Body of pancreas (tissue), 4 donors: ENCODE measurements at places on chromosomes 4 and X. TPM values are rescaled to one million over a fixed set of nuclear protein-coding genes. Genes with fewer than 3 reads are reported as not detected.

- H3K27ac ChIP-seq: no peak within 1 kb of the TSS
- H3K4me1 ChIP-seq: peaks cover 13% of the 10 kb centered on the region
- peak; percentile 85 for DNase-seq
- no peaks in the 10 kb centered on the region for H3K36me3 ChIP-seq
- H3K4me3 ChIP-seq: no peak within 1 kb of the TSS
These were observed at the start of gene P2RY8 for GRCh38 chrX:1537031-1537715. Gene P2RY8, minus strand, starts transcription at chrX:1537185. Its CDS starts 70,627 bp downstream, at chrX:1466558.

ADAMTS3 gene
- total RNA-seq: 0.26 TPM

- no peak overlapping the region for H3K4me3 ChIP-seq
- H3K4me1 ChIP-seq: no peaks in the 10 kb centered on the region
- no peaks in the 10 kb centered on the region for H3K27me3 ChIP-seq
- H3K36me3 ChIP-seq: no peaks in the 10 kb centered on the region
- no peak overlapping the region for H3K27ac ChIP-seq
These were observed 38.9 kb downstream of the CNGA2 start for GRCh38 chrX:151773434-151773833.

DGAT2L6 gene
- not detected for total RNA-seq

SHROOM2 gene
- 9.9 TPM for total RNA-seq

L1CAM gene
- 1.8 TPM for total RNA-seq

TCEAL2 gene
- 1.3 TPM for total RNA-seq

DNA sequence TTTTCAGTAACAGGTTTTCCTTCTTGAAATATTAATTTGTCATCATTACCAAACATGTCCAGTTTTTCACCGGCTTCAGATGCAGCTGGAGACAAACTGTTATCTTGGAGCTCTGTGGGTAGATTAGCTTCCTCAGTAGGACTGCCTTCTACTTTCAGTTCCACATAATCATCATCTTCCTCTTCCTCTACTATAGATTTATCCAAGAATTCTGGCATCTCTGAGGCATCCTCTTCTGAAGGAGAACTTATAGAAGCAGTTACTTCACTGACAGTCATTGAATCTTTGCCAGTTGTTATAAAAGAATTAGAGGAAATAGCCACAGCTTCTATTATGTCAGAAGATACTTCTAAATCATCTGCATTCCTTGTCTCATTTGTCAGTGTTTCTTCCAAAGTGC, 162.9 kb downstream of the LRBA start:
- no peaks in the 10 kb centered on the region for H3K4me1 ChIP-seq
- DNase-seq: no peak
- H3K4me3 ChIP-seq: no peak overlapping the region
- H3K36me3 ChIP-seq: peaks cover 2% of the 10 kb centered on the region
- H3K27ac ChIP-seq: no peak overlapping the region

GRCh38 chr4:2574863-2575262, 38.4 kb downstream of the FAM193A start:
- no peak overlapping the region for H3K27ac ChIP-seq
- H3K4me1 ChIP-seq: peaks cover 28% of the 10 kb centered on the region
- DNase-seq: no peak
- no peaks in the 10 kb centered on the region for H3K27me3 ChIP-seq

DNA sequence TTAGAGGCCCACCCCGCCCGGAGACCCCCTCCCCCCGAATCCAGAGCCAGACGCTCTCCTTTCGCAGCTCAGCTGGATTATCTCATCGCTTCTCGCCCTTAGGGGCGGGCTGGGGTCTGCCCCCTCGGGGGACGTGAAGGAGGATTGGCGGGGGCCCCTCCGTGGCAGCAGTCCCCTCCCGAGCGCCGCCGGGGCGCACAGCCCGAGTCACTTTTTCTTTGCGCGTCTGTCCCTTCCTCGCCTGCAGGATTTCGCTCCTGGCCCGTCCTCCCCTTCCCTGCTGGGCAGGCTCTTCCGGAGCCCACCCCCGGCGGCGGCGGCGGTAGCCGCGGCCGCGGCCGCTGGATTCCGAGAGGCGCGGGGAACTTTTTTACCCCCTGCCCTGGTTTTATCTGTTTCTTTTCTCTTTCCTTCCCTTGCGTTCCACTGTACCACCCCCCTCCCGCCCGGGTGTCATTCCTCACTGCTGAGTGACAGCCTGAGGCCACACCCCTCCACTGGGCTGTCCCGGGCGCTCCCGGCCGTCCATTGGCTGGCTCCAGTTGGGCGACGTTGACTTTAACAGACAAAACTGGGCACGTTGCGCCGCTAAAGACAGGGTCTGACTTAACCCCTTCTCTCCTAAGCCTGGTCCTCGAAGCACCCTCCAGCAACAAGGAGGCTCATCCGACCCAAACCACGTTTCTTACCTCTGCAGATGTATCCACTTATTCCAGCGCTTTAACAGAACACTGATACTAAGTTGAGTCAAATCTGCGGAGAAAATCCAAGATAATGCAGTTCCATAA, 492 bp upstream of the NKX3-2 start:
- H3K27ac ChIP-seq: no peak overlapping the region
- H3K4me3 ChIP-seq: peak overlapping the region; percentile 21
- peaks cover 3% of the 10 kb centered on the region for H3K27me3 ChIP-seq
- no peaks in the 10 kb centered on the region for H3K36me3 ChIP-seq
- peaks cover 52% of the 10 kb centered on the region for H3K4me1 ChIP-seq

DNA sequence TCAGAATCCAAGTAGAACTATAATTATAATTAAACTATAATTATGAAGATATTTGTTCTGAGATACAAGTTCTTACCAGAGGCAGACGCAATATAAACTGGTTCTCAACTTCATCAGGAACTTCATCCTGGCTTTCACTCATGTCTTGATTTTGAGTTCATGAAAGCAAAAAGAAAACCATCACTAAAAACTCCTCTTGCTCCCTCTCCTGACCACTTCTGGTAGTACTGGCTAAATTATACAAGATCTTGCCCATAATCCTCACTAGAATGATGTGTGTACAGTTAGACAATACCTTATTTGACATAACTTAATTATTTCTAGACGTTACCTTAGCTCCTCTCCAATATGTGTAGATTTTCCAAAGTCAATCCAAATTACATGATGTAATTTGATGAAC, 3.7 kb downstream of the TAF7L start:
- no peak overlapping the region for H3K4me3 ChIP-seq
- H3K27me3 ChIP-seq: no peaks in the 10 kb centered on the region
- H3K4me1 ChIP-seq: no peaks in the 10 kb centered on the region

GRCh38 chr4:88446124-88446523, 10.8 kb upstream of the HERC5 start:
- no peak overlapping the region for H3K27ac ChIP-seq
- H3K4me1 ChIP-seq: no peaks in the 10 kb centered on the region

- H3K27me3 ChIP-seq: no peaks in the 10 kb centered on the region
- DNase-seq: no peak
- no peak overlapping the region for H3K27ac ChIP-seq
- H3K4me3 ChIP-seq: no peak overlapping the region
- no peaks in the 10 kb centered on the region for H3K36me3 ChIP-seq
These were observed 16.5 kb downstream of the APOOL start for GRCh38 chrX:85020216-85020615.
